ENCODE measurements at places on chromosomes 12 and 14. TPM values are rescaled to one million over a fixed set of nuclear protein-coding genes. Genes with fewer than 3 reads are reported as not detected.

PROX2 gene
- total RNA-seq, result not detected

KMT2D gene
- total RNA-seq, result 15.5 TPM

TMEM253 gene
- total RNA-seq, result not detected

TRPV4 gene
- total RNA-seq, result 1.9 TPM

GDF3 gene
- total RNA-seq, result not detected
